Activated CD8-positive, alpha-beta T cell treated with anti-CD3 and anti-CD28 coated beads for 36 hours (primary cell): ENCODE measurements at places on chromosomes 5 and 9. TPM values are rescaled to one million over a fixed set of nuclear protein-coding genes. Genes with fewer than 3 reads are reported as not detected.

The DRD1 gene
- total RNA-seq = not detected

DNA sequence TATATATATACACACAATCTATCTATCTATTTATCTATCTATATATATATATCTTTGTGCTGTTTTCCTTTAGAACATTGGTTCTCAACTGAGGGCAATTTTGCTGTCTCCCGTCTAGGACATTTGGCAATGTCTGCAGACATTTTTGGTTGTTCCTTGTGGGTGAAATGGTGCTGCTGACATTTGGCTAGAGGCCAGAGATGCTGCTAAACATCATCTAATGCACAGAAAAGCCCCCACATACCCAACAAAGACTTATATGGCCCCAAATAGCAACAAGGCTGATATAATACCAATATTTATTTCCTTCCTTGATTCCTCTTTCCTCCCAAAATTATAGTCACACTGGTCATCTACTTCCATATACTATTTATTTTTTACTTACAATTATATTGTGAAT, 197.5 kb downstream of the TRPM3 start:
- H3K4me3 ChIP-seq = no peak overlapping the region
- H3K4me1 ChIP-seq = no peaks in the 10 kb centered on the region
- no peaks in the 10 kb centered on the region for H3K36me3 ChIP-seq
- no peak for DNase-seq

The IFNW1 gene
- total RNA-seq = not detected

The SCGB3A2 gene
- not detected for total RNA-seq

DNA sequence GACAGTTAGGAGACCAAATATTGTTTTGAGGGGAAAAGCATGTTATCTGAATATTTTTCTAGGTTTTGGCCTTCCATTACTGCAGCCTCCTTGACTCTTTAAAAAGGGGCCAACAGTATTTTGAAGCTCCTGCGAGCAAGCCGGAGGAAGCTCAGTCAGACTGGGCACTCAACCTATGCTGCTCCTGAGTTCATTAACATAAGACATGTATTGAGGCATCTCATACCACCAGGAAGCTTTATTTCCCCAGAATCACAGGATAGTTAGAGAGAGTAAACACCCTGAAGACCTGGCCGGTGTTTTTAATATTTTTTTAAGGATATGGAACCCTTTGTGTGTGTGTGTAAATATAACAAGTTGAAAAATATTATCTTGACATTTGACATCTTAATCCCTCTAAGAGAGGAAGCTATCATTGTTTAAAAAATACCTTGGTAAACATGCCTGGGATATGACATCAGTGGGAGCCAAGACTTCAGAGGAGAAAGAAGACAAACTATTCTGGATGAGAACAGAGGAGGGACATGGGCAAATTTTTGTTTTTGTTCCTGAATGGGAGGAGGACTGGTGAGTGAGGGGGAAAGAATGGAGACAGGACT, 139.3 kb upstream of the SLIT3 start:
- DNase-seq = no peak
- H3K4me3 ChIP-seq = no peak overlapping the region
- no peak overlapping the region for H3K27ac ChIP-seq
- no peaks in the 10 kb centered on the region for H3K36me3 ChIP-seq

The PLAC8L1 gene
- total RNA-seq = 0.61 TPM

- H3K36me3 ChIP-seq = no peaks in the 10 kb centered on the region
- peaks cover 35% of the 10 kb centered on the region for H3K27me3 ChIP-seq
- peak; percentile 67 for DNase-seq
- no peak overlapping the region for H3K27ac ChIP-seq
Measured at GRCh38 chr9:71446473-71447411, 321.6 kb downstream of the CEMIP2 start.
